Hematopoietic multipotent progenitor cell treated with erythropoietin and hydrocortisone succinate and interleukin-3 and kit ligand, for 15 days (in vitro differentiated cells): ENCODE measurements at places on chromosomes 16 and 17.

GRCh38 chr17:78611607-78612006 is 34.4 kb upstream of the DNAH17 start:
- no peak for DNase-seq

DNA sequence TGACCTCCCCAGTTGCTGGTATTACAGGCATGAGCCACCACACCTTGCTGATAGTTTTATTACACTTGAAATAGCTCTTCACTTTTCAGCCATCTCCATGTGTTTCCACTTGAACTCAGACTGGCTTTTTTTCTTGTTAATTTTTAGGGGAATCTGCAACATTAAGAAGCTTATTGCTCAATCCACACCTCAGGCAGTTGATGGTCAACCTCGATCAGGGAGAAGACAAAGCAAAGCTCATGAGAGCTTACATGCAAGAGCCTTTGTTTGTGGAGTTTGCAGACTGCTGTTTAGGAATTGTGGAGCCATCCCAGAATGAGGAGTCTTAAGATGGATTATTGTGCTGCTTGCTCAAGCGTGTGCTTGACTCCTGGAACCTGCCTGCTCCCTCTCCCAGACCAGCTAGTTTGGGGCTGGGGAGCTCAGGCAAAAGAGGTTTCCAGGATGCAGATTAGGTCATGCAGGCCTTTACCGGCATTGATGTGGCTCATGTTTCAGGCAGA is 8.6 kb downstream of the ZNHIT3 start:
- no peak for DNase-seq

- DNase-seq, result no peak
These were observed 54.5 kb downstream of the MYO18A start for GRCh38 chr17:29125651-29126050.

DNA sequence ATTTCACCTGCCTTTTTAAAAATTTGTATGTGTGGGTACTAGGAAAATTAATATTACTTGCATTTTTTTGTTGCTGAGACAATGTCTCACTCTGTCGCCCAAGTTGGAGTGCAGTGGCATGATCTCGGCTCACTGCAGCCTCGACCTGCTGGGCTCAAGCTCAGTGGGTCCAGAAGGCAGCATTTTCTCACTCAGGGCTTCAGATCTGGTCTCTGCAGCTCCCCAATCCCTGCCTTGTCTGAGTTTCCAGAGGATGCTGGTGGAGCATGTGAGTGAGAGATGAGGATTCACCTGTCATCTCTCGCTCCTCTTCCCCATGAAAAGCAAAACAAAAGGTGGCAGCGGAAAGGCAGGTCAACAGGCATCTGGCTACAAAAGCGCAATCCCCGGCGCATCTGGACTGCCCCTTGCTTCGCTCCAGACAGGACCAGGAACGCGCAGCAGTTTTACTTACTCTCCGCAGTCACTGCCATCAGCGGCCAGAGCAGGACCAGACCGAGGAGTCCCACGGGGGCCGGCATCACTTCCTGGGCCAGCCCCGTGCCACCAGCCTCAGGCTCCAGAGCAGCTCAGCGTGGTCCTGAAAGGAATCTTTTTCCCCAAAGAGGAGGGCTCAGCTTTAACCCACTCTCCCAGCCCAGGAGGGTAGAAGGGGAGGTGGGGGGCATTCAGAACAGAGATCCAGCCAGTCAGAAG is 59.9 kb downstream of the LITAF start:
- no peak for DNase-seq

GRCh38 chr17:38693700-38694329 is 11.3 kb upstream of the MLLT6 start:
- no peak for DNase-seq

DNA sequence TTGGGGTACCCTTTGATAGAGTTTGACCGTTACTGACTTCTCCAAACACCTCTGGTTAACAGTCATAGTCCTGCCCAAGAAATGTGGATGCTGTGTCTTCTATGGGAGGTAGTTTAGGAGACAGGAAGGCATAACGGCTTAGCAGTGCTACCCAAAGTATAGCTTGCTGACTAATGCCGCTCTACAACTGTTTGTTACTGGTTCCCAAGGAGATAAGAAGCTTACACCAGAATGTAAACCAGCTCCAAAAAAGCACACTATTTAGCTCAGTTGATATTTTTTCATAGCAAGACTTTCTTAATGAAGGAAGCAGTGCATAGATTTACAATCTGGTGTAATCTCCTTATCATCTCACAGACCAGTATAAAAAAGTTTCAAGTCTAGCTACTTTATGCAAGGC is 95.7 kb downstream of the HS3ST3B1 start:
- no peak for DNase-seq

- DNase-seq, result no peak
These were observed 44.9 kb upstream of the ETV4 start for GRCh38 chr17:43591001-43591400.

DNA sequence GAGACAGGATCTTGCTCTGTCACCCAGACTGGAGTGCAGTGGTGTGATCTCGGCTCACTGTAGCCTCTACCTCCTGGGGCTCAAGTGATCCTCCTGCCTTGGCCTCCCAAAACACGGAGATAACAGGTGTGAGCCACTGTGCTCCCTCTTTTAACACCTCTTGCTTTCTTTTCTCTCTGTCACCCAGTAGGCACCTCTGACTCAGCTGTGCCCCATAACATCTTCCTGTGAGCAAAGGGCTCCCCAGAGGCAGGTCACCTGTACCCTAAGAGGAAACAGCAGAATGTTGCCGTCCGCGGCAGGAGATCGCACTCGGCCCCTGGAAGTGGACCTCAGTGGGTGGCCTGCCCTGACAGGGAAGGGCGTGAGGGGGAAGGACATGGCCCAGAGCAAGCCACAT is 918 bp upstream of the NLRC3 start:
- no peak for DNase-seq

GRCh38 chr16:31700530-31701388 is 172.8 kb upstream of the ZNF267 start:
- peak; percentile 74 for DNase-seq

DNA sequence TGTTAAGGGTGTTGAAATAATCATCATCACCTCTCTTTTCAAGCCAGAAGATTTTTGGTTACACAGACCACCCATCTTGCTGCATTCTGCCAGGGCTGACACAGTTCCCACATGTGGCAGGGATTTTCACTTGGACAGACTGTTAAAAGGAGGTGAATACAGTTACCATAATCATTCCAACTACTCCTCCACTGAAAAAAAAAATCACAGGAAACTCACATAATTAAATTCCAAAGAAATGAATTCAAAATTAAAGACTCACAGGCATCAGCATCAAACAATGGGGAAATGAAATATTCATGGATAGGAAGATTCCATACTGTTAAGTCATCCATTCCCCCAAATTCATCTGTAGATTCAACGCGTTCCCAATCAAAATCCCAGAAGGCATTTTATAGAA is 209.4 kb downstream of the MRTFB start:
- DNase-seq, result no peak

GRCh38 chr16:64865069-64865696 is 256.7 kb downstream of the CDH11 start:
- DNase-seq, result no peak

DNA sequence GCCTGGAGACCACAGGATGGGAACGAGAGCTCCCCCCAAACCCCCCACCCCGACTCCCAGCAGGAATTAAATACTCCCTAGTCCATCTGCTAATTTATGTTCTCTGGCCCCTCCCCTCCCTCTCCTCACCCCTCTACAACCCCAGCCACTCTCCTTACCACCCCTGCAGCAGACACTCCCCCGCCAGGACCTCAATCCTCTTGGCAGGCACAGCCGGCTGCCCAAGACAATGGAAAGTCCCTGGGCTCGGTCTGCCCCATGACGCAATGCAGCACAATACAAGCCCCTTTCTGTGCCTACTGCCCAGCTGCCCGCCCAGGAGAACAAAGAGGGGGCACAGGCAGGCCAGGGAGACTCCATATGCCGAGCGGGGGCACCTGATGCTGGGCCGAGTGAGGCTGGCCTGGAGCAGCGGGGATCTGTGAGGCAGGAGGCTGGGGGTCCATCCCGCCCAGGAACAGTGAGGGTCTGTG is 30.3 kb upstream of the CDC42EP4 start:
- DNase-seq, result no peak

DNA sequence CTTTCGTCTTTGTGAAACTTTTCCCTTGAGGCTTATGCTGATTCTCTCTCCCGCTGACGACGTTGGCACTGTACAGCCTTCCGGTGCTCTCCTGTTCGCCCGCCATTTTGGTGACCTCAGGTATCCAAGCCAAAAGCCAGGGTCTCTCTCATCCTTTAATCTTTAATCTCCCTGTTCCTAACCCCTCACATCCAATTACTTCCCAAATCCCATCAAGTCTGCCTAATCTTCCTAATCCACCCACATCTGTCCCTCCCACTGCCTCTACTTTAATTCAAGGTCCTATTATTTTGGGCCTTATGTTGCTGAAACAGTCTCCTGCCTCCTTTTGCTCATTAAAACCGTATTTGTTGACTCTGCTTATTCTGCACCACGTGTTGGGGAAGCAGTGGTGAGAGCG is 7.3 kb downstream of the WRAP53 start:
- DNase-seq, result no peak

- no peak for DNase-seq
These were observed 4.9 kb downstream of the CDH11 start for GRCh38 chr16:65116818-65117430.

DNA sequence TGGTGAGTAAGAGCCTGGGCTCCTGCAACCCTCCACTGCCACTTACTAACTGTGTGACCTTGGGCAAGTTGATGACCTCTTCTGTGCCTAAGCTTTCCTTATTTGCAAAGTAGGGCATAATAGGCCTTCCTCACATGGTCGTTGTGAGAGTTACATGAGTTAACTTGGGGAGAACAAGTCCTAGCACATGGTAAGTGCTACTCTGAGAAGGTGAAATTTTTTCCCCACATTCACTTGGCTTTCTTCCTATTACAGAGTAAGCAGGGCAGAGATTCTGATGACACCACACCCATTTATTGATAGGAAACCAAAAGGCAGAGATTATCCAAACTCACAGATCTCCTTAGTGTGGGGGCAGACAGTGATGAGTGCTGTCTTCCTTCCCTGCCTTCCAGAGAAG is 1.6 kb downstream of the KCNH4 start:
- no peak for DNase-seq

- DNase-seq, result no peak
These were observed 14.5 kb downstream of the BAIAP2 start for GRCh38 chr17:81049372-81049911.

- DNase-seq, result peak; percentile 87
These were observed 18.7 kb upstream of the ZNF689 start for GRCh38 chr16:30628628-30629540.

GRCh38 chr17:19867079-19867328 is 732 bp downstream of the ULK2 start:
- DNase-seq, result peak; percentile 29

- no peak for DNase-seq
These were observed 5.7 kb downstream of the MATCAP1 start for GRCh38 chr16:67177743-67178699.

DNA sequence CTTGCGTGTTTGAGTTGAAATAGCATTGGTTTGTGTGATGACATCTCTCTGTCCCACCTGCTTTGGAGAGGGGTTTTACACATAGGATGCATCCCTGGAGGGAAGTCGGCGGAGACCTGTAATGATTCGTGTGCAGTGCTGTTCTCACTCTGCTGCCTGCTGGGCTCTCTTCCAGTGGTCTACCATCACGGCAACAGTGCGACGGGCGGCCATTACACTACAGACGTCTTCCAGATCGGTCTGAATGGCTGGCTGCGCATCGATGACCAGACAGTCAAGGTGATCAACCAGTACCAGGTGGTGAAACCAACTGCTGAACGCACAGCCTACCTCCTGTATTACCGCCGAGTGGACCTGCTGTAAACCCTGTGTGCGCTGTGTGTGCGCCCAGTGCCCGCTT is 41.1 kb upstream of the CRISPLD2 start:
- no peak for DNase-seq

- no peak for DNase-seq
These were observed 809 bp downstream of the PIRT start for GRCh38 chr17:10836966-10837590.

GRCh38 chr17:13749166-13749890 is 147.6 kb upstream of the HS3ST3A1 start:
- DNase-seq, result no peak

GRCh38 chr16:82667437-82667836 is 40.7 kb downstream of the CDH13 start:
- no peak for DNase-seq

DNA sequence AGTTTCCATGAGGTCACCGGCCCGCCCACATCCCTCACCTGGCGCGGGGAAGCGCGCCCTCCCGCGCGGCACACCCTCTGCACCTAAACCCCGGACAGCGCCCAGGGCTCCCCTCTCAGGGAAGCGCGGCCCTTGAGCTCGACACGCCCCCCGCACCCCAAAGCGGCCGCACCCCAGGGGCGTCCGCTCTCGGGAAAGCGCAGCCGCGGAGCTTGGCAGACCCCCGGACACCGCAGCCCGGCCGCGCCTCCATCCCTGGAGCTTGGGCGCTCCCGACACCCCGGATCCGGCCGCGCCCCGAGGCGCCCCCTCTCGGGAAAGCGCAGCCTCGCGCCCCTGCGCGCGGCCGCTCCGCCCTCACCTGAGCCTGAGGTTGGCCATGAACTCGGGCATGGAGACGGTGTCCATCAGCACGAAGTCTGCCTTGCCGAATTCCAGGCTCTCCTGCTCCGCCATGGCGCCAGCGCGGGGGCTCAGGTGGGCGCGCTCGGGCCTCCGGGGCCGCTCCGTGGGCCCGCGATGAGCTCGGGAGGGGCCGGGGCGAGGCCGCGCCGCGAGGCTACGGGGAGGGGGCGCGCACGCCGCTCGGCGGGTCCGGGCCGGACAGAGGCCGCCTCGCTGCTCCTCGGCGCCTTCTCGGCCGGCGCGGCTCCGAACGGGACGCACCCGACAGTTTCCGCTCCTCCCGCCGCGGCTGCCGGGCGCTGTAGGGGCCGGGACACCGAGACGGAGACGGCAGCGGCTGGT is at the start of gene MYO1D:
MYO1D (minus strand) TSS at position 708 of the 747 bp plus-strand sequence; CDS start at position 456, 252 bp downstream.
- peak; percentile 65 for DNase-seq

GRCh38 chr16:72786606-72787005 is 261.3 kb downstream of the ZFHX3 start:
- no peak for DNase-seq

GRCh38 chr16:5072334-5073278 is 963 bp downstream of the ALG1 start:
- no peak for DNase-seq

DNA sequence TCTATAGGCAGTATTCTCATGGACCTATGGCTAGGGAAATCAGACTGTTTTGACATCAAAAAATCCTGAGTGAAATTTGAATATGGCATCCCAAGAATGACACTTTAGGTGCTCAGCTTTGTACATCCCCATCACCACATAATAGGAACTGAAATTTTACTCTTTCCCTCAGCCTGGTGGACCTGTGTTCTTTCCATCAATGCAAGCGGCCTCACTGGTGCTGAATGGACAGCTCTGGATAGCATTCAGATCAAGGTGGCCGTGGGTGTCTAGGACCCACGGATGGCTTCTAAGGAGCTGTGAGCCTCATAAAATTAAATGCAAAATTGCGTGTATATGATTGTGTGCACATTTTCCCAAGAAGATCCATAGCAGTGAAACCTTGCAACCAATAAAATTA is 152.6 kb downstream of the MAP2K6 start:
- no peak for DNase-seq

- DNase-seq, result no peak
These were observed 13.7 kb downstream of the TIMM22 start for GRCh38 chr17:1010586-1010985.

GRCh38 chr17:65009848-65010247 is 46.7 kb downstream of the GNA13 start:
- peak; percentile 16 for DNase-seq
